ENCODE measurements at places on chromosomes 16 and 17.
A peak's percentile ranks its signal among the peaks of the same experiment; 100 is the strongest.

DNA sequence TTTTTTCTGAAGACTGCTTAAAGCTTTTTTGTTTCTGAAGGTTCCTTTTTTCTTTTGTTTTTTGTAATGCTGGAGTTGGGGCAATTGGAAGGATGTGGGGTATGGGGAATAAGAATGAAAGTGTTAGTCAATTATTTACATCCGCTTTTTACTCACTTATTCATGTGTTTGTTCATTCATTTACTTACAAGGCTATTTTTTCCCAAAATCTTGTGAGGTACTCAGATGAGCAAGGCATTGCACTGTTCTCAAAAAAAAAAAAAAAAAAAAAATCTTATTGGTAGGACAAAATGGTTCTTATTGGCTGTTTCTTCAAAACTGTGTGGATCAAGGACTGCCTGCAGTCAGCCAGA is 55.7 kb downstream of the PLD6 start:
- DNase-seq = no peak

- no peak for DNase-seq
These were observed 61.7 kb upstream of the XYLT1 start for GRCh38 chr16:17532338-17532995.

DNA sequence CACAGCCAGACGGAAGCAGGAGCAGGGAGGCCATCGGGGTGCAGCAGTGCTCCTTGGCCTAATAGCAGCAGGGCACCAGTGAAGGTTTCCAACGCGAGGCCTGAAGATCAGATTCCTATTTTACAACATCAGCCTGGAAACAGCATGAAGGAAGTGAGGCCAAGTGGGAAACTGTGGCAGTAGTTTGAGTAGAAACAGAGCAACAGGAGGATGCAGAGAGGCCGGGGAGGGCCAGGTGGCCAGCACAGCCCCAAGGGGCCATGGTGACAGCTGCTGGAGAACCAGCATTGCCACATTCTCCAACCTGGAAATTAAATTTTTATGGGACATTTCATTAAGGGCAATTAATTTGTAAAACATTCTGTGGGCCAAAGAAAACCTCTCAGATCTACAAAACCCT is 3.4 kb upstream of the ANKRD11 start:
- no peak for DNase-seq

DNA sequence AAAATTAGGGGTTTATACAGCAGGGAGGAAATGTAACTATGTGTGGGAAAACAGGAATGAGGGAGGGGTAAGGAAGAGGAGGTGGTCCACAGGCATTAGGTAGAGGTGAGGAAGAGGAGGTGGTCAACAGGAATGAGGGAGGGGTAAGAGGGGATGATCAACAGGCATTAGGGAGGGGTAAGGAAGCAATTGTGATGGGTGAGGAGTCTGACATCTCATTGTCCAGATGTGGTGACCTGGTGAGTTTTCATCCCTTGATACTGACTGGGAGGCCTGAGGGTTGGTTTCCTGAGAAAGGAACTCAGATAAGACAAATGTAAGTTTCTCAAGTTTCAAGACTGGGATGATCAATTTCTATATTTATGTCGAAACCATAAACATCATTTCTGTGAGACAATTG is 206.2 kb upstream of the C16orf82 start:
- no peak for DNase-seq

DNA sequence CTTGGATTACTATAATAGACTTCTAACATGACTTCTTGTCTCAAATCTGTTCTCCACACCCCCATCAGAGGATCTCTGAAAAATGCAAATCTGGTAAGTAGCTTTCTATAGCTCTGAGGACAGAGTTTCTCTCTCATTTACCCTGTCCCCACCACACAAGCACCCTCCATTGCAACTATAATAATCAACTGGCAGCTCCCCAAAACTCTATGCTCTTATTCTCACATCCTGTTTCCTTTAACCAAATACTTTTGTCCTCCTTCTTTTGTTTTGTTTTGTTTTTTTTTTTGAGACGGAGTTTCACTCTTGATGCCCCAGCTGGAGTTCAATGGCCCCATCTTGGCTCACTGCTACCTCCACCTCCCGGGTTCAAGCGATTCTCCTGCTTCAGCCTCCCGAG is 73.4 kb downstream of the HELZ start:
- DNase-seq = no peak

DNA sequence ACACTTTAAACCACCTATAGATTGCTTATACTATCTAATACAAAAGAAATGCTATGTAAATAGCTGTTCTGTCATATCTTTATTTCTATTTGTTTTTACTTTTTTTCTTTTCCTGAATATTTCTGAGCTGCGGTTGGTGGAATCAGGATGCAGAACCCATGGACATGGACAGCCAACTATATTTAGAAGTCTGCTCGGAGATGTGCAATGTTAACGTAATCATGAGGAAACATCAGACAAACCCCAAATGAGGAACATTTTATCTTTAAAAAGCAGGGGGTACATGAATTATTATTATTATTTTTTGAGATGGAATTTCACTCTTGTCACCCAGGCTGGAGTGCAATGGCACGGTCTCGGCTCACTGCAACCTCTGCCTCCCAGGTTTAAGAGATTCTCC is 31.4 kb upstream of the GHDC start:
- no peak for DNase-seq

GRCh38 chr17:32516940-32517701 is 30.3 kb downstream of the CDK5R1 start:
- DNase-seq = no peak

GRCh38 chr17:80650751-80651518 is 106.3 kb downstream of the RPTOR start:
- DNase-seq = no peak

- peak; percentile 32 for DNase-seq
These were observed 1.0 kb upstream of the CCNF start for GRCh38 chr16:2428051-2428783.

DNA sequence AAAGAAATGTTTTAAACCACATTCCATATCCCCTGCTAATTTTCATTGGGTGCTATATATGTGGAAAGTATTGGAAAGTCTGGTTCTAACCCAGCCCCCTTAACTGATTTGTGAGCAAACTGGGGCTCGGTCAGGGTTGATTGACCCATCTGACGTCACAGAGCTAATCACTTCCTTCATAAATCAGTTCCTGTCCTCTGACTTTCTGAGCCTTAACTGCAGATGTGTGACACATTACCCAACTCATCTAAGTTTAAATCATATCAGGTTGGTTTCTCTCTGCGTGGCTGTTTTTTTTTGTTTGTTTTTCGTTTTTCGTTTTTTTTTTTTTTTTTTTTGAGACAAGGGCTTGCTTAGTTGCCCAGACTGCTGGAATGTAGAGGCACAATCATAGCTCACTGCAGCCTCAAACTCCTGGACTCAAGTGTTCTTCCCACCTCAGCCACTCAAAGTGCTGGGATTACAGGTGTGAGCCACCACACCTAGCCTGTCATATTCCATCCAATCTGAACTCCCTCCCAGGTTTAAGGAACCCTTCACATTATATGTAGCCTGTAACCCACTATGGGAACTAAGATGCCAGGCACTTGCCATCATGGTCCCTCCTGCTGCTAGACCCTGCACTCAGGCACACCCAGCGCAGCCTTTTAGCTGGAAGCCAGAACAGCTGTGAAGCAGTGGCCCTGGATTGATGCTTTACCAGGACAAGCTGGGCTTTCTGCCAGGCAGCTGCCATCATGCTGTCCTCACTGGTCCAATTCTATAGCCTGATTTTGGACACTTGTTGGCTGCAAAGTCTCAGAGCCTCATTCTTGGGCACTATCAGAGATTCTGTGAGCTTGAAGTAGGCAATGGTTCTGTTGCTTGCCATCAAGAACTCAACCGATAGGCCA is 6.9 kb upstream of the BPTF start:
- no peak for DNase-seq

DNA sequence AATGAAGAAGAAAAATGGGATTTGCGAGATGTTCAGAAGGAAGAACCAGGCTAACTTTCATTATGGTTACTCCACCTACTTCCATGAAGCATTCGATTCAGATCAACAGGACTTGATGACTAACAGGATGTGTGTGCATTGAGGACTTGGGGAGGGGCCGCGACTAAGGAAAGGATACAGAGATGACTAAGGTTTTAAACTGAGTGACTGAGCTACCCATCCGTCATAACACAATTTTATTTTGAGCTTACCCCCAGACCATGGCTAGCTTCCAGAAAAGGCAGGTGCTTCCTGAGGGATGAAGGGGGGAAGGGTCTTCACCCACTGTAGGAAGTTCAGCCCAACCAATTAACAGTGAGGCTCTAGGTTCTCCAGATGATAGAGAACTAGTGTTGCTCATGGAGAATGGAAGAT is 2.5 kb upstream of the CDYL2 start:
- DNase-seq = peak; percentile 93

DNA sequence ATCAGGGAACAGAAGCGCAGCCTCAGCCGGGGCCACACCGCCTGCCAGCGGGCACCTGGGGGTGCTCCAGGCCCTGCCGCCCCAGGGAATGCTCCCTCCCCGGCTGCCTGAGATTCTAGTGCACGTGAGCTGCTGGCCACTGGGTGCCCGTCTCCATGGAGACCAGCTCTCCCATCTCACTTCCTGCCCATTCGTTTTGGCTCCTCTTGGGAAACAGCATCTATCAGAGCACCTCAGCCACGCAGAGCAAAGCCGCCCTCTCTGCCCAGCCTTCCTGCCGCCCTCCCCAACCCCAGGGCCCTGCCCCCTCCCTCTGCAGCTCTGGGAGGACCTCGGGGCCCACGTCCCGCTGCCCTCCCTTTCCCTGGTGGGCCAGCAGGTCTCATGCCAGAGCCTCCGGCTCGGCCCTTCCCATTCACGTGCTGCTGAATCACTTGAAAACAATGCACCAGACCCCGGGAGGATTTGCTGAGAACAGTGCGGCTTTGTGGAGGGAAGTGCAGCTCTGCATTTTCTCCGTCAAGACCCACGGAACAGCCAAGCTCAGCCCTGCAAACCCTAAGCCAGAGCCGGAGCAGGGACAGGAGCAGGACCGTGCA is 19.4 kb downstream of the CEP295NL start:
- DNase-seq = peak; percentile 96

- DNase-seq = no peak
These were observed 334.8 kb downstream of the SNX29 start for GRCh38 chr16:12311309-12311708.

GRCh38 chr16:79868841-79869240 is 268.3 kb upstream of the MAF start:
- no peak for DNase-seq

DNA sequence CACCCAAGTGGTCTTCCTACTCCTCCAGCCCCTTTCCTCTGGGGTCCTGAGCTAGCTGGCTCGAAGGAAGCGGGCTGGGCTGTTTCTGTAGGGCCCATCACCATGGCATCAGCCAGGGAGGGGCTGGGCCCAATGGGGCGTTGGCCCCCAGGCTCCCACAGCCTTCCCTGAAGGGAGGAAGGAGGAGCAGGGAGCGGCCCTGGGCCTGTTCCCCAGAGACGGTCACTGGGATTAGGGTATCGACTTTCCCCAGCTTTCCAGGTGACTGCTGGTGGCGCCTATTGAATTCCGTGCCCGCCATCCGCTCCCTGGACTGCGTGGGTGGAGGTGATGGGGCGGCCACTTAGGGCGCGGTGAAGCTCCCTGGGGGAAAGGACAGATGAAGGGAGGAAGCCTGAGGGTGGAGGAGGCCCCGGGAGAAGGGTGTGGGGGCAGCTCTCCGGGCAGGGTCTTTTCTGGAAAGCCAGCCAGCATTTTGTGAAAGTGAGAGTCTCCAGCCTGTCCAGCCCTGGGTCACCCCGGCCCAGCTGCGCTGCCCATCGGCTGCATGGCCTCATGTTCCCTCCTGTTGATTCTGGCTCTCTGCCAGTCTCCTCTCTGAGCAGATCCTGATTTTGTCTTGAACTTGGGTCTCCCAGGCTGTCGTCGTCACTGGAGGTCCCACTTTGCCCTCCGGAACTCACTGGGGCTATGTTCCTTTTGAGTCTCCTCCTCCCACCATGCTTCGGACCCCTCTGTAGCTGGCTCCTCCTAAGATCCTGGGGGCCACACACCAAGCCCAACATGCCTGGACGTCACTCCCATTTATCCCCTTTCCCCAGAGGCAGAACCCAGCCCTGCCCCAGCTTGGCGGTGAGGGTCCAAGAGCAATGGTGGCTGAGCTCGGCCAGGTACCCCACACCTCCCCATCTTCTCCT is 9.8 kb downstream of the NHERF1 start:
- peak; percentile 51 for DNase-seq

- no peak for DNase-seq
These were observed 2.0 kb downstream of the GRIN2A start for GRCh38 chr16:10180042-10180770.

- DNase-seq = peak; percentile 9
These were observed 939.9 kb upstream of the SOX9 start for GRCh38 chr17:71180801-71181385.

- DNase-seq = no peak
These were observed 3.4 kb downstream of the PLEKHH3 start for GRCh38 chr17:42673266-42673884.

DNA sequence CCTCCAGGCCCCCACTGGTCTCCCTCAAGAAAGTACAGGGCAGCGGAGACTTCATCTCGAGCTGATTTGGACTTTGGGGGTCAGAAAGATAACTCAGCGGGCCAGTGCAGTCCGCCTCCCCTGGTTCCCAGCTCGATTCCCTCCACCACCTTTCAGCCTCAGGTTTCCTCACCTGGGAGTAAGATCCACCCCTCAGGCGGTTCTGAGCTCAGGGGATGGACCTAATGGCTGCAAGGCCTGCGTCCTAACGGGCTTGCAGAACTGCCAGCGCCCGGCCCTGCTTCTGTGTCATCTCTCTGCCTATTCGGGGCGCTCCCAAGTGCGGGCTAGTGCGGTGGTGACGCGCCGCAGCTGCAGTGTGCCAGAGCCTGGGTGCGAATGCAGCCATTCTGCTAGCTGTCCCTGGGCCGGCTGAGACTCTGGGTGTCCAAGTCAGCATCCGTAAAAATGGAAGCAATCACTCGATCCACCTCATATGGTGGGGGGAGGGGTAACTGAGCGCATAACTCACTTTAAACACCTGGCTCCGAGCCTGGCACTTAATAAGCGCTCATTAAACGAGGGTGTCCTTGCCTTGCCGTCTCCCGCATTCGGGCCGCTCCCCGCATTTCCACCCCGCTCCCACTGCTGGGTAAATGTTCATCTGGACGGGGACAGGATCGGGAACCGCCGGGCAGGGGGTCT is 129.6 kb upstream of the LHX1 start:
- DNase-seq = no peak

DNA sequence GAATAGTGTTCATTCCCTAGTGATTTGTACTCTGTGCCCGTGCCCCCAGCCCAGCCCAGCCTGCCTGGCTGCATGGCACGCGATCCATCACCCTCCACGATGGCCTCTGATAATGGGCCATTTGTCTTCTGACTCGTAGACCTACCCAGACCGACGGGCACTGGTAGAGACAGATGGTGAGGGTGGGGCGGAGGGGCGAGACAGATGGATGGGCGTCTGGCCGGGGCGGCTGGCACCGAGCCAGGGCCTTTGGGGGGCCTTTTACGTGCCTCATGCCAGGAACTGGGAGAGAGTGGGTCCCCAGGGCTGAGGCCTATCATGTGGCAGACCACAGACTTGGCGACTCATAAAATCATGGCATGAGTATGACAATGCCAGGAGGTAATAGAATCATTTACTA is 25.4 kb downstream of the CRHR1 start:
- DNase-seq = no peak

- no peak for DNase-seq
These were observed 11.9 kb downstream of the FBRS start for GRCh38 chr16:30669903-30670824.

GRCh38 chr16:1343428-1344242 is 8.0 kb downstream of the TSR3 start:
- DNase-seq = no peak

- DNase-seq = no peak
These were observed 111.0 kb downstream of the ADCY9 start for GRCh38 chr16:4005281-4005680.

GRCh38 chr17:62618647-62619416 is 8.6 kb upstream of the MRC2 start:
- no peak for DNase-seq

- peak; percentile 96 for DNase-seq
These were observed 34.1 kb upstream of the ABCA6 start for GRCh38 chr17:69175625-69176456.
